ENCODE measurements at places on chromosomes 13 and 19.

GRCh38 chr13:96238241-96238640 lies 148.3 kb downstream of the HS6ST3 start:
- no peak for DNase-seq

- no peak for DNase-seq
These were observed 263.5 kb downstream of the GPC5 start for GRCh38 chr13:91661692-91662490.

DNA sequence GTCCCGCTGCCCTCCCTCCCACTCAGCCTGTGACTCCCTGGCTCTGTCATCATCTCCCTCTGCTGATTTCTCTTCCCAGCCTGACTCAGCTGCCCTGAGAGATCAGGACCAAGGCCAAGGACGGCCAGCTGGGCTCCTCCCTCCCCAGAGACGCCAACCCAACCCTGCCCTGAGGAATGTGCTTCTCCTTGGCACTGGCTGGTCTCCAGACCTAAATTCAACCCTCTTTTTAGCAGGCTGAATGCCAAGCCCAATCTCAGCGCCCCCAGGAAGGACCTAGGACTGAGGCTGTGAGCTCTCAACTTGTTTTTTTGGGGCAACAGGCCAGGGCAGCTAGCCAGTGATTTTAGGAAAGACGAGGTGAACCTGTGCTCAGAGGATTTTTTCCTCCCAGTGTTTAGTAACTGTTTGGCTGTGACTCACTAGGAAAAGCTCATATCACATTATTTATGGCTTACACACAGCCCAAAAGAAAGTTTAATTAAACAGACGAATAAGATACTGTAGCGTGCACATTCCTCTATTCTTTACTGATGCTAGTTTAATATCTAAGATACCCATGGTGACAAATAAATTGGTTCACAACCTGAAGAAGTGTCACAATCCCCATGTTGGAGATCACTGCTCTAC lies 7.4 kb upstream of the IGFL1 start:
- no peak for DNase-seq

- DNase-seq = no peak
These were observed 4.4 kb downstream of the ZNF473 start for GRCh38 chr19:50030225-50030624.

GRCh38 chr19:3518659-3519058 lies 12.5 kb downstream of the FZR1 start:
- DNase-seq = no peak

DNA sequence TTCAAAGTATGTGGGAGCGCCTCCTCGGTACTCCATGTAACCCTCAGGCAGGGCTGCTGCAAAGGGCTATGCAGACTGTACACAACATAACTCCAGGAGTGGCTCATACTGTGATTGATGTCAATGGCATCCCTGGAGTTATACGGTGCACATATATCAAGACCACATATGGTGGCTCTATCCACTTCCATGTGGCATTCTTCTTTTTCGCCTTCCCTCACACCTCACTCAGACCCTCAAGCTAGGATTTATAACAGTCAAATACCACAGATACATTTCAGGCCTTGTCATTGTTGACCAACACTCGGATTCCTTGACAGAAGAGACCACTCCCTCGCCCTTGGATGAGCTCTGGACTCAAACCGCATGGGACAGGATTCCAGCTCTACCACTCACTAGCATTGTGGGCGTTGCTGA lies 11.3 kb upstream of the UBL3 start:
- DNase-seq = no peak

DNA sequence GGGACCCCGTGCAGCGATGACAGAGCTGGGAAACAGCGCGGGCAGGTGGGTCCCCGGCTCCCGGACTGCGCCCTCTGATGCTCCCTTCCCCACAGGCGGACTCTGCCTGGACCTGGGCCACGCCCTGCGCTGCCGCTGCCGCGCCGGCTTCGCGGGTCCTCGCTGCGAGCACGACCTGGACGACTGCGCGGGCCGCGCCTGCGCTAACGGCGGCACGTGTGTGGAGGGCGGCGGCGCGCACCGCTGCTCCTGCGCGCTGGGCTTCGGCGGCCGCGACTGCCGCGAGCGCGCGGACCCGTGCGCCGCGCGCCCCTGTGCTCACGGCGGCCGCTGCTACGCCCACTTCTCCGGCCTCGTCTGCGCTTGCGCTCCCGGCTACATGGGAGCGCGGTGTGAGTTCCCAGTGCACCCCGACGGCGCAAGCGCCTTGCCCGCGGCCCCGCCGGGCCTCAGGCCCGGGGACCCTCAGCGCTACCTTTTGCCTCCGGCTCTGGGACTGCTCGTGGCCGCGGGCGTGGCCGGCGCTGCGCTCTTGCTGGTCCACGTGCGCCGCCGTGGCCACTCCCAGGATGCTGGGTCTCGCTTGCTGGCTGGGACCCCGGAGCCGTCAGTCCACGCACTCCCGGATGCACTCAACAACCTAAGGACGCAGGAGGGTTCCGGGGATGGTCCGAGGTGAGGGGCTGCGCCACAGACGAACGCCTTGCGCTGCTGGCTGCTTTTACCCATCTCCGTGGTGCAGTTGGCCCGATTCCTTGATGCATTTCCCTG lies 7.8 kb upstream of the SELENOV start:
- peak; percentile 99 for DNase-seq

DNA sequence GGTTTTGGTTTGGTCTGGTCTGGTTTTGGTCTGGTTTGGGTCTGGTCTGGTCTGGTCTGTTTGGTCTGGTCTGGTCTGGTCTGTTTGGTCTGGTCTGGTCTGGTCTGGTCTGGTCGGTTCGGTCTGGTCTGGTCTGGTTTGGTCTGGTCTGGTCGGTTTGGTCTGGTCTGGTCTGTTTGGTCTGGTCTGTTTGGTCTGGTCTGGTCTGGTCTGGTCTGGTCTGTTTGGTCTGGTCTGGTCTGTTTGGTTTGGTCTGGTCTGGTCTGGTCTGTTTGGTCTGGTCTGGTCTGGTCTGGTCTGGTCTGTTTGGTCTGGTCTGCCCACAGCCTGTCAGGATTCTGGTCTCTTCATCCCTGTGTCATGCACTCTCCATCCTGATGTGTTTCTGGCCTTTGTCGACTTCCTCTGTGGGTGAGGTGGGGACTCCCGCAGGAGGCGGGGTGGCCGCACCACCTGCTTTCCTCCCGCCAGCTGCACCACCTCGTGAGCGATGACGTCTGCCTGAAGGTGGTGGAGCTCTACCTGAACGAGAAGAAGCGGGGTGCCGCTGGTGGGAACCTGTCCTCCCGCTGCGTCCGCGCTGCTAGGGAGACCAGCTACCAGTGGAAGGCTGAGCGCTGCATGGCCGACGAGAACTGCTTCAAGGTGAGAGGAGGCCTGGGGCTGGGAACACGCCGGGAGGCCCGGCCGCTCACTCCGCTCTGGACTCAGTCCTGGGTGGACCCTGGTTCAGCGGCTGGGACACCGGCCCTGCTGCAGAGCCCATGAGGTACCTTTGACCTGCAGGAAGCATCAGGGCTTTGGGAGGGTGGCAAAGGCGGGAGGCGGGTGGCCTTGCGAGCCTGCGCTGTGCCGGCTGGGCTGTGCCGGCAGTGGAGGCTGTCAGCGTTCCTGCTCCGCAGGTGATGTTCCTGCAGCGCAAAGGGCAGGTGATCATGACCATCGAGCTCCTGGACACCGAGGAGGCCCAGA lies 12.9 kb upstream of the F2RL3 start:
- DNase-seq = no peak

DNA sequence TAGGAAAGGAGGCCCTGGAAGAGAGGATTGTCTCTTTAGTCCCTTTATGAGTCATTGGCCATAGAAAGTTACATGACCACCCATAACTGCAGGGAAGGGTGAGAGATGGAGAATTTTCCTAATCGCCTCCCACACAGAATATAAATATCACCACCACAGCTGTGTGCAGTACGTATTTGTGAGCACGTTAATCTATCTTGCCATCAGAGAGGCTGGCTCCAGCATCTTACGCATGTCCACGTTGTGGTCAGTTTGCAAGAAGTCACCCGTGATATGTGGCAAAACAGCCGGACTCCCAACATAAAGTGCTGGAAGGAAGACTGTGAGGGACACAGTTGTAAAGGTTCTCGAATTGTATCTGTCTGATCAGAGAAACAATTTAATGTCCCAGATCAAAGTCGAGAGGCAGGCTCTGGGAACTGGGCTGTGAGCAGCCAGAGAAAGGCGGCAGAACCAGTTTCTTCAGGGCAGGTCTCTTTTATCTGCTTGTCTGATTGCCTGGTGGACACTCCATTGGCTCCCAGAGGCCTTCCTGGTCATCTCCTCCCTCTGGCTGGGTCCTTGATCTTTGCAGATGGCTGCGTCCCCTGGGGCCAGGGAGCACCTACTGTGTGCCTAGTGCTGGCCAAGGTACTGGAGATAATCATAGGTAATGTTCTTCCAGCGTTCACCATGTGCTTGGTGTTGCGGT lies 74.9 kb downstream of the SIPA1L3 start:
- DNase-seq = peak; percentile 49

- DNase-seq = no peak
These were observed 32.0 kb upstream of the IGFL1 start for GRCh38 chr19:46197314-46198070.

All from DMS53 (cell line).